ENCODE measurements at places on chromosomes 4 and X.

- no peak for DNase-seq
Observed at GRCh38 chr4:24980740-24981139, 50.0 kb downstream of the LGI2 start.

- no peak for DNase-seq
Observed at GRCh38 chrX:9462456-9462855, 2.4 kb upstream of the TBL1X start.

GRCh38 chr4:111362941-111363361 lies 740.1 kb upstream of the PITX2 start:
- DNase-seq, result no peak

- peak; percentile 55 for DNase-seq
Observed at GRCh38 chr4:38902695-38903094, 35.1 kb downstream of the FAM114A1 start.

DNA sequence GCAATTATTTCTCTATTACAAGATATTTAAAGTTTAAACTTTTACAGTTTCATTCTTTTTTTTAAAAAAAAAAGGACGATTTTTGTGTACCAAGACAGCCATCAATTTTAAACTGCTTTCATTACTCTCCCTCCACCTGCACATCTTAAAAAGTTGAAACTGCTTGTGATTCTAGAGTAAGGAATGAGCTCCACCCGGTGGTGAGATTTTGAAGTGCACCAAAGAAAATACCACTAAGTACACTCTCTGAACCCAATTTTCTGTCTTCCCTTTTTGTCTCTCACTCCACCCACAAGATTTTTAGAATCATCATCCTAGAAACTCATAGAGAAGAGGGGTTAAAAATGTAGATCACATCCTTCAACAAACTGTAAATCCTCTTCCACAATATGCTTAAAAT lies 91.3 kb upstream of the WDR44 start:
- no peak for DNase-seq

DNA sequence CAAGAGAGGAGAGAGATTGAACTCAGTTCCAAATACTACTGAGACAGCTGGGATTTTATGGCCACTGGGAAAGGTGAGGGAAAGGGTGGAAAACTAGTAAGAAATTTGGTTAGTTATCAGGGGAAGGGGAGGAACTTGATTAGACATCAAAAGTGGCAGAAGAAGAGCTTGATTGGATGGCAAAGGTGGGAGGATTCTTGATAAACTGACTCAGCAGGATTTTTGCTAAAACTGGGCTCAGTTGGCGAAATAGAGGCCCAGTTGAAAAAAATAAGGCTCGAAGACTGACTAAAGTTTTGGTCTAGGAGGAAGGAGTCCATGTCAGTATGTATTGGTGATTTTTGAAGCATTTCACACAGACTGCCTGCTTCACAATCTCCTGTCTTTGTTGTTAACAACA lies 10.0 kb downstream of the BEX3 start:
- no peak for DNase-seq

- DNase-seq, result no peak
Observed at GRCh38 chr4:74206088-74206825, 48.3 kb downstream of the MTHFD2L start.

- no peak for DNase-seq
Observed at GRCh38 chr4:15428611-15429010, 778 bp downstream of the C1QTNF7 start.

GRCh38 chrX:27675493-27675892 lies 85.3 kb downstream of the DCAF8L2 start:
- no peak for DNase-seq

- no peak for DNase-seq
Observed at GRCh38 chrX:136291824-136292223, 8.9 kb upstream of the ADGRG4 start.

DNA sequence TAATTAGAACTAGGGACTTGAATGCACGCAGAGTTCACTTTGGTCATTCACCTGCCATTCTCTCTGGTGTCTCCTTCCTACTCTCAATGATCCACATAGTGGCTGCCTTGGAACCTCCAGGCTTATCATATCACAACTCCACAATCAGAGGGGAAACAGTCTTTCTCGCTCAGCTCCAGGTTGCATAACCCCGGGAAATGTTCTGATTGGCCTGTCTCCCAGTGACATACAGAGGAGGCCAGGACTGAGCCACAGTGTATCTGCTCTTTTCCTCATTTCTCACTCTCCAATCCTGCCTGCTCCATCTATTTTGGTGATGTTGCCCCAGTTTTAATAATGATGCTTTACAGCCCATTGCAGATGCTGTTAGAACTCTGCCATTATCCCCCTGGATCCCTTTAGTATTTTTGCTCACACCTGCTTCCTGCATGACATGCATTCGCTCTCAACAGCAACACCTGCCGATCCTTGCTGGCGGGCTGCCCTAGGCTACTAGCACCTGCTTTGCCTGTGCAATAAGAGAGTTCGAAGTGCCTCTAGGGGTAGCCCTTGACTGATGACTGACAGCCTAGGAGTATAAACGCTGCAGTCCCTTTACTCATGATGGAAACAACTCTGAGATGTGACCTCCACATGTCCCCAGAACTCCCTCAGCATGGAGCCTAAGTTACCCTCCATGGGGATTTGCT lies 211.3 kb upstream of the RPS6KA3 start:
- DNase-seq, result no peak

GRCh38 chr4:160143574-160143973 lies 1040.7 kb downstream of the RAPGEF2 start:
- no peak for DNase-seq

- DNase-seq, result no peak
Observed at GRCh38 chrX:72128881-72129280, 2.8 kb downstream of the RTL5 start.

DNA sequence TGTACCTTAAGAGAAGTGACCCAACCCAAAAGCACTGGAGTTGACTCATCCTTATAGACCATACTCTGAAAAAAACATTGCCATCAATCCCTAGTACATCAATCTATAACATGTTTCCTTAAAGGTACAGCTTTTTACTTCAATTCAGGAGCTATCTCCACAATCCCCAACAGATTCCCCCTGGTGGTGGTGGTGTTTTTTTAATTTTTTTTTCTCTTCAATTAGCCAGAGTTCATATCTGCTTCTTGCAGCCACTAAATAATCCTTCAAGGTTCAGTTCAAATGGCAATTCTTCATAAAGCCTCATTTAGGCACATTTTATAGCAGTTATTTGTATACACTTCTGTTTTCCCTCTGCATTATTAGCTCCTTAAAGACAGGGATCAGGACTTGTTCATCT lies 60.7 kb upstream of the KDR start:
- DNase-seq, result no peak

- no peak for DNase-seq
Observed at GRCh38 chr4:10196191-10196590, 79.6 kb upstream of the WDR1 start.

GRCh38 chr4:6500481-6501140 lies 28.2 kb upstream of the PPP2R2C start:
- DNase-seq, result no peak

DNA sequence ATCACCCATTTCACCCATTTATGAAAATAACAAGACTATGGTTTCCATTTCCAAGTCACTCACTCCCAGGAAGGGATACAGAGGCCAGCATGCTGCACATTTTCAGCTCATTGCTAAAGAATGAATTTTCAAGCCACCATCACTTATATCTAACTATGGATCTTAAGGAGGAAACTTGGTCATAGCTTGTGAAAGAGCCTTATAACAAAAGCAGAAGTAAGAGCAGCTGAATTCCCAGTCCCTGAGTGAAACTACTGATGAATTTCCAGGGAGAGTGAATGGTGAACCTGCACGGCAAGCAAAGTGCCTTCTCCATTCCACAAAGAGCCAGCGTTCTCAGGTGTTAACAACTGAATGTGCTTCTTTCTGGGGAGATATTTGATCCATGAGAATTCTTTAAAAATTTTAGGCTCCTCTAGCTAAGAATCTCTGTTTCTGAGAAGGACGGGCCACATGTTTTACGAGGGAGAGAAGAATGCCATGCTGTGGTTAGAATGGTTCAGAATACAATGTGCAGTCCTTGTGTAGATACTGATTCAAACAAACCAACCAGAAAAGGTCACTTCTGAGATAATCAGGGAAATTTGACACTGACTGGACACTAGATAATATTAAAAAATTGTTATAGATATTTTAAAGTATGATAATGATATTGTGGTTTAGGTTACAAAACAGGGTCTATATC lies 24.0 kb downstream of the BTC start:
- DNase-seq, result no peak

- DNase-seq, result no peak
Observed at GRCh38 chrX:23008431-23009099, 8.8 kb downstream of the DDX53 start.

DNA sequence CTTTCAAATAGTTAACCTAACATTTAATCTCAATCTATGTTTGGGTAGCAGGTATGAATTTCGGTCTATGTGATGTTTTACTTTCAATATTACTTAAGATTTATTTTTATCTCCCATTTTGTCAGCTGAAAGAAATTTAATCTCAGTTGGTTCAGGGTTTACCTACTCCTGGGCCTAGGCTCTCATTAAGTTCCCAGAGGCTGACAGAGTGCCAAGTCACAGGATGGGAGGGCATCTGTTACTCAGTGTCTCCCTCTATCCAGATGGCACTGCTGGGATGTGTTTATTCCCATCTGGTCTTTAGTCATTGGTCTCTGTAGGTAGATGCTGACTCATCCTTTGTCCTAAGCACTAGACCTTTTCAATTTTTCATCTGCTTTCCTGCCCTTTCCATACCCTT lies 129.4 kb upstream of the ARSJ start:
- DNase-seq, result no peak

GRCh38 chr4:121108557-121108956 lies 36.2 kb upstream of the NDNF start:
- DNase-seq, result no peak

- DNase-seq, result peak; percentile 85
Observed at GRCh38 chr4:187006189-187006618, 282.5 kb upstream of the FAT1 start.

DNA sequence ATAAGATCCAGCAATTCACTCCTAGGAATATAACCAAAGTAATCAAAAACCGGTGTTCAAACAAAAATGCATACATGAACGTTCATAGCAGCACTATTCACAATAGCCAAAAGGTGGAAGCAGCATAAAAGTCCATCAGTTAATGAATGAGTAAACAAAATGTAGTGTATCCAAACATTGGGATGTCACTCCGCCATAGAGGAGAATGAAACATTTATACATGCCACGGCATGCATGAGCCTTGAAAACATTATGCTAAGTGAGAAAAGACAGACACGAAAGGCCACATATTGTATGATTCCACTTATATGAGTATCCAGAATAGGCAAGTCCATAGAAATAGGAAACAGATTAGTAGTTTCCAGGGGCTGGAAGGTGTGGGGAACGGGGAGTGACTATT lies 11.0 kb upstream of the PDLIM3 start:
- no peak for DNase-seq

GRCh38 chr4:6011686-6012085 lies 6.5 kb downstream of the C4orf50 start:
- peak; percentile 80 for DNase-seq

DNA sequence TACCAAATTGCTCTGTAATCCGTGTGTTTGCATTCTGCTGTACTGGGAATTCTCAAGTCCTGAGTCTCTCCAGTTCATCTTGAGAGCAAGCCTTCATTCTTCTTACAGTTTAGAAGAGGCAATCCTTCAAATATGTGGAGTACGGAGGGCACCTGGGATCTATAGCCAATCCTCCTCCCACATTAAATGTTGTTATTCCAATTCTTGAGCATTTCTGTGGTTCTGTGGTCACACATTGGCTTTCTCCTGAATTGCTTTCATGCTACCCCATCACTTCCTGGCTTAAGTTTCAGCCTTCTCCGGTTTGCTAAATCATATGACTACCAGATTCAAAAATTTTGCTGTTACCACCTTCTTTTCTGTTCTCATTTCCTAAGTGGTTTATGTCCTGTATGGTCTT lies 611.1 kb downstream of the PCDH19 start:
- DNase-seq, result no peak

DNA sequence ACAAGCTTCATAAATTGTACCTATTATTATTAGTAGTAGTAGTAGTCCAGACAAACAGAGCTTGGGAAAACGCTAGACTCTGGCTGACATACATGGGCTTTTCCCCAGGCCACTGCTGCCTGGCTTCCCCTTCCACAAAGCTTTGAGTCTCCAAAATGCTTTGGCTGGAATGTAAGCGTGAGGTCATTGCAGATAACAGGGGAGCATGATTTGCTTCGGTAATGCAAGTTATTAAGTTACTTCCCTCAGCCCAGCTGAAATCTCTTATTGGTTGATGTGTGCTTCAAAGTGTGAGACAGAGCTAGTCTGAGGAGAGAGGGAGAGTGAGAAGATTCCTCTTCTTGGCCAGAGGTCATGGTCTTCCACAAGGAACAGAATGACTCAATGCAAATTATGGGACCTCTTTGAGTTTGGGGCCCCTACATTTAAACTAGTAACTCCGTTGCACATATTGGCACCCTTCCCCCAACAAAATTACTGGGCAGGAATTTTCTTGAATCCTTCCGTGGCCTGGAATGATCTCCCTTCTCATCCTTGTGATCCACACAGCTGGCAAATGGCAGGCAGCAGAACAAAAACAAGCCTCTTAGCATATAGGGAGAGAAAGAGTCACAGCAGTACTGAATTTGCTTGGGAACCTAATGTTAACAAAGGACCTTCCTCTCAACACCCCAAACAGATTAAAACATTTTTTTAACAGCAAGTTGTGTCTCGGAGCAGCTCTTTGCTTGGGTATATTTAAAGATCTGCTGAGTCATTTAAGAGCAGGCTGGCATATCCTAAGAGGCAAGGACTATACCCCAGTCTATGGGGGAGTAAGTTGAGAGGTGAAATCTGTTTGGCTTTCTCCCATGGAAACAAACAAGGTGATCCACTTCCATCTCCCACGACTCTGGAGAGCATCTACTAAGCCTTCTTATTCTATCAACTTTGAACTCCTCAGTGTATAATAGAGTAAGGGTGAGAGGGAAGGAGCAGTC lies 19.9 kb downstream of the AR start:
- DNase-seq, result no peak

DNA sequence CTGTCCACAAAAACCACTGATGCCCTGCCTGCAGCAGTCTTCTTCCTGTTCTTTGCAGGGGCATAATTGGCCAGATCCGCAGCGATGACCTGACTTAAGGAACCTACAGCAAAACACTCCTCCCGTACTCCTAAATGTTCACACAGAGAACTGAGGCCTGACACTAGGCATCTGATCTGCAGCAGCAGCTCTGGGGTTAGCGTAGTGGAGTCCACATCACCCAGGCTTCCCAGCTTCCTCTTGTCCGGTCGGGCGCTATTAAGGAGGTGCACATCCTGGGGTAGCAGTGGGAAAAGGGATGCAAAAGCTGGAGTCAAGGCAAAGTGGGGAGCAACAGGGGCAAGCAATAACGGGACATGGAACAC lies 758 bp downstream of the SCFD2 start:
- peak; percentile 5 for DNase-seq

DNA sequence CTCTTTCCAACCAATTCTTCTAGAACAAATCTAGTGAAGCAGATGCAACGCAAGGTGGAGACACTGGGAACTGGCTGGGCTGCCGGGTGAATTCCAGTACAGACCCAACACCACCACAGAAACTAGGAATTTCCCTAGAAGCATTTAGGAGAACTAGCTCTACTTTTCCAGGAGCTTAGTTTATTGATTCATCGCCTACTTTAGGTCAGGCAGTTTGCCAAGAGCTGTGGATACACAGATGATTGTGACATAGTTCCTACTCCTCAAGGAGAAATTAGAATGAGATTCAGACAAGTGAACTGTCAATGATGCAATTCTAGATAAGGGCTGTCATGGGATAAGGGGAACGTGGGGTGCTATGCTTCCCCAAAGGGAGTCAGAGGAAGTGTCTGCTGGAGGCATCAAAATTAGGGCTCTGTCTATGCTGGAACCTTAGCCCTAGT lies 350.0 kb downstream of the CAMK2D start:
- no peak for DNase-seq

Measured in kidney (tissue), 22 donors.